ENCODE measurements at places on chromosomes 7 and 10.

DNA sequence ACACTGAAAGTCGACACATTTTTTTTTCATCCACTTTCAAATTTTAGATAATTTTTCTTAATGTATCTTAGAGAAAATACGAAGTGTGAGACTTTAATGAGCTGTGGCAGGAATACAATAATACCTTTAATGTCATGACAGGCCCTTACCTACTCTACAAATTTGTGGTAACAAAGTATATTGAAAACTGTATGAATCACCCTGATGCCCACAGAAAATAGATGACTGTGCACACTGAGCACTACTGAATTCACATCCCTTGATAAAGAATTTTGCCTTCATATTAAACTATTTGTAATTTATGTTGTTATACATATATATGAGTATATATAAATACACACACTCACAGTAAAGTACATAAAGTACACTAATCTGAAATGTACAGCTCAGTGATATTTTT is 51.7 kb downstream of the AKR1D1 start:
- no peak for DNase-seq

DNA sequence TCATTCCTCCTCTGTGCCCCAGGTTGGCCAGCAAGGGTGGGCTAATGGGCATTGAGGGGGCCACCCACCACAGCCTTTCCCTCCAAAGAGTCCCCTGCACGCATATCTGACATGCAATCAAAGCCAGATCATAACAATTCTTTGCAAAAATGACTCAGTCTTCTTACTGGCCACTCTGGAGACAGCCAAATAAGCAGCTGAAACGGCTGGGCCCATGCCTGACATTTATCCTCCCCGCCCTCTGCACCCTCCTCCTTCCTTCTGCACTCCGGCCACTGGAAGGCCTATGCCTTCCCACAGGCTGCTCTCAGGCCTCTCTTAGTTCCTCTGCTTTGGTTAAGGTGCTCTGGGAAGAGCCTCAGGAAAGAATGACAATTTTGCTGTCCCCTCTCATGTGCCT is 29.2 kb upstream of the NPFFR1 start:
- DNase-seq, result no peak

DNA sequence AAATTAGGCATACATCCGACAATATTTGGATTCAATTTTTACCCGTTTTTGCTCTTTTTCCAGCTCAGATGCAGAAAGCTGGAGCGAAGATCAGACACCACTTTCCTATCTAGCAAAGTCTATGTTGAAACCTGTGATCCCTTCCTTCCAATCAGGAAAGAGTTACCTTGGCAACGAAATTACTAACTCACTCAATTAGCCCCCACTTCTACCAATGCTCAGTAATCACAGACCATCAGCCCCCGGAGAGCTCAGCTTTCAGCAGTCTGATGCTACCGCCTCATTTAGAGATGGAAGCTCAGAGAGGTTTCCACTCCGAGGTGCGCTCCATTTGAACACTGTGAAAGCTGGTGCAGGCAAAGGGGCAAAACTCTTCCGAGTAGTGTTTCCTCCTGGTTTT is 6.7 kb downstream of the FRAT1 start:
- DNase-seq, result no peak

DNA sequence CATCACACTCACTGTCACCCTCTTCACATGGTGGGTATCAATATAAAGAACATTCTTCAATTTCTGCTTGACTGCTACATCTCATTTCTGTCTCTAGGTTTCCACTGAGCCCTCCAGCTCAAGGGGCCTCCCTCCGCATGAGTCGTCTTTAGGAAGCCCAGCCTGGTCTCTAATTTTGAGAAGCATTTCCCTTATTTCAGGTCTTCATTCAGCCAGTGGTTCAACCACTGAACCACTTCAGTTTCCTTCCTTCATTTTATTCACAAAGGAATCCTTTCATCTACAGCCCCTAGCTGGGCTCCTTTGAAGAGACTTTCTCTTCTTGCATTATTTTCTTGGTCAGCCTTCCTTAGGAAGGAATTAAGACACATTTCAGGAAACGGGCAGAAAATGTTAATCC is 257.4 kb downstream of the KCNMA1 start:
- peak; percentile 49 for DNase-seq

- DNase-seq, result no peak
Observed at GRCh38 chr10:131034451-131034850, 277.1 kb downstream of the TCERG1L start.

GRCh38 chr10:35723059-35723458 is 81.0 kb upstream of the FZD8 start:
- DNase-seq, result no peak

DNA sequence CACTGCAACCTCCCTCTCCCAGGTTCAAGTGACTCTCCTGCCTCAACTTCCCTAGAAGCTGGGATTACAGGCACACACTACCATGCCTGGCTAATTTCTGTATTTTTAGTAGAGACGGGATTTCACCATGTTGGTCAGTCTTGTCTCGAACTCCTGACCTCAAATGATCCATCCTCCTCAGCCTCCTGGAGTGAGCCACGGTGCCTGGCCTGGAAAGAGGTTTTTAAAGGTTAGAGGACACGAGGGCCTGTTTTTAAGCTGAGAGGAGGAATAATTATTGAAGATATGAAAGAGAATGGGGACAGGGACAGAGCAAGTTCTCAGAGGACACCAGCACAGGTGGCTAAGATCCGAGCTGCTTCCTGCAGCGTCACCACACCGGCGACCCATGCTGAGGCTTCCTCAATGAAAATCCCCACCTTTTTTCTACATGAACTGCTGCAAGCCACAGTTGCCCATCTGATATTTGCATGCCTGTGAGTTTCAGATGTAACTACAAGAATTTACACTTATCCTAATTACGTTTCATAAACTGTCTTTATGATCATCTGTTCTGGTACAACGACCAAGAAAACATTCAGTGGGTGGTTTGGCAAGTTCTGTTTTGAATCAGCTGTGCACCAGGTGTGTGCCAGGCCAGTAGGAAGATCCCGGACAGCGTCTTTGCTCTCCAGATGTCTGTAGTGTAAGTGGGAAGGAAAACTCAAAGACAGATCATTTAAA is 76.0 kb downstream of the HIP1 start:
- no peak for DNase-seq

DNA sequence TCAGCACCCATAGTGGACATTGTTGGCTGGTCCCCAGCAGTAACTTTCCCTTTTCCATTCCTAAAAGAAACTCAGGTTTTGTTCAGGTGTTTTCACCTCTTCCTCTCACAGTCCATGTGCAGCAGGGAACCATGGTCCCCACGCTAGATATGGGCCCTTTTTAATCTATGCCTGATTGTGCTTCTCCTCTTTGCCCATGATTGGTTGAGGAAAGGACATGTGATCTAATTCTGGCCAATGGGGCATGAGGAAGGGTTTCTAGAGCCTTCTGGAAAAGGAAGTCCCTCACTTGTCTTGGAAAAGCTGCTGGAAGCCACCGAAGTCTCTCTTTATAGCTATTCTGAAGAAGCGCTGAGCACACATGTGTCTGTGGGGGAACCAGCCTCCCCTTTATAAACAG is 330.7 kb downstream of the ACTR3B start:
- DNase-seq, result no peak

DNA sequence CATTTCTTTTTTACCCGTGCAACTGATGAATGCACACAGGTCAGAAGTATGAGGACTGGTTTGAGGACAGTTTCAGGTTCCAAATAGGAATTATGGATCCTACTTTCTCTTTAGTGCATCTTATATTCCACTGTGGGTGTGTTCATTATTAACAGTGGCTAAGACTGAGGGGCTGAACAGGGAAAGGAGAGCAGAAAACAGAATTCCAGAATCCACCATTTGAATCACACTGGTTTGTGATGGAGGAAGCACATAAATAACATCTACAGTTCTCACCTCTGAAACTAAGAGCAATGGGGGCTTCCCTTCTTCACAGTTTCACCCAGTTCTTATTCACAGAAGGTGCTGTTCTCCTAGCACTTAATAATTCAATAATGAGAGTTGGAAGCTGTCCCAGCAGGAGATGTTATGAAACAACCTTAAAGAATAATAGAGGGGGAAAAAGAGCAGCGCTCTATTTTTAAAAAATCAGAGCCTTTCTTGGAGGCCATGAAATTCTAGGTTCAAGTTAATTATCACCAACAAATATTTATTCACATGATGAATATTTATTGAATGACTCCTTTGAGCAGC is 205.1 kb downstream of the CREB5 start:
- DNase-seq, result no peak

GRCh38 chr7:3732395-3733005 is 431.4 kb downstream of the SDK1 start:
- no peak for DNase-seq

DNA sequence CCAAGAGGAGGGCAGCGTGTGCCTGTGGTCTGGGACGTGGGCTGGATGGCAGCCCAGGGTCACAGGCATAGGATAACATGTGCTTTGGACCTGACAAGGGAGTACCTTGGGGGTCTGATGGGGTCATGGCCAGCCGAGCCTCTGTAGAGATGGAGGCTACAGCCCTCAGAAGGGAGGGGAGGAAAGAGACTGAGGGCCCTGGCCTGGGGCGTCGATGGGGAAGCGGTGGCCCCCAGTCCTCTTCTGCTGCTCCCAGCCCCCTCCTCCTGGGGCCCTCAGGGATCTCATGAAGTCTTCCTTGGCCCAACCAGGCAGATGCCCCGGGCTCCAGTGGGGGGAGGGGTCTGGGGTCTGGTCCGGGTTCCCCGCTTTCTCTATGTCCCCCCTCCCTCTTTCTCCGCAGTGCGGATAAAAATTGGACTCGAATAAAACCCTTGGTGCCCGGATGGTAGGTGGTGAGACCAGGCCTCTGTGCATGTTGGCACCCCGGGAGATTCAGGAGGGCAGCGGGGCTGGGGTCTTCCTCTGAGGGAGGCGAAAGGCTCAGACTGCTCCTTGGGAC is 15.6 kb upstream of the HSPB1 start:
- DNase-seq, result no peak

DNA sequence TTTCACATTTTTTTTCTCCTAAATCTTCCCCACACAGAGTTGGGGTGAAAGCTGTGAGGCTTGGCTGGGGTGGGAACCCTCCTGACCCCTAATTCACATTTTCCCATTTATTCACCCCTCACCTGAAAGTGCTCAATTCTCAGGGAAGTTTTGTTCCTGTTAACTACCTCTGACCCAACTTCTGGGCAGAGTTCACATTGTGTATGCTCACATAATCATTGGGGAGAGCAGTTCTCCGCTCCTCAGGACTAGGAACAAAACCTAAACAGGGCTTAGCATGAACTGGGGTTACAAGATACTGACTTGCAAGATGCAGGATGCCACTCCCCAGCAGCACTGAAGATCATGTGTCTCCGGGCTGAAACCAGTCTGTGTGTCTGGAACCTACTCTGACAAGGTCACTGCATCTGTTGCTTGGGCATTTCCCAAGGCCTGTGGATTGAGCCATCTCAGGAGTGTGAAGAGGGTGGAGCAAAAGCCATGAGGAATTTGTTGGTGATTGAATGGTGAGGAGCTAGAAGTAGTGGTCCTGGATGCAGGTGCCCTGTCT is 258.1 kb upstream of the IGFBP3 start:
- no peak for DNase-seq

GRCh38 chr10:113273181-113274163 is 279.4 kb upstream of the HABP2 start:
- DNase-seq, result peak; percentile 92

DNA sequence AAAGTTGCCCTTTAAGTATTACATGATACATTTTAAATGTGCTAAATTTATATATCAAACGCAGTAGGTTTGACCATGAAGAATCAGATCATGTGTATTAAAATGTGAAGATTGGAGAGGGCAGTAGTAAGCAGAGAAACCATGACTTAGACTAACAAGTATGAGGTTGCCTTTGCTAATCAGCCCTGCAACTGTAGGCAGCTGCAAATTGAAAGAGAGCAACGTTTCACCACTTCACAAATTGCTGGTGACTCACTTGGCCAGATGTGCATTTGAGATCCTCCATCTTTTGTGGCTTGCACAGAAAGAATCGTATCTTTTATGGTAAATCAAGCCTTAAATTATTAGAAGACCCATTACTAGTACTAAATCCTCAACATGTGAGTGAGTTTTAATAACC is 10.1 kb upstream of the SEMA3A start:
- DNase-seq, result peak; percentile 76

DNA sequence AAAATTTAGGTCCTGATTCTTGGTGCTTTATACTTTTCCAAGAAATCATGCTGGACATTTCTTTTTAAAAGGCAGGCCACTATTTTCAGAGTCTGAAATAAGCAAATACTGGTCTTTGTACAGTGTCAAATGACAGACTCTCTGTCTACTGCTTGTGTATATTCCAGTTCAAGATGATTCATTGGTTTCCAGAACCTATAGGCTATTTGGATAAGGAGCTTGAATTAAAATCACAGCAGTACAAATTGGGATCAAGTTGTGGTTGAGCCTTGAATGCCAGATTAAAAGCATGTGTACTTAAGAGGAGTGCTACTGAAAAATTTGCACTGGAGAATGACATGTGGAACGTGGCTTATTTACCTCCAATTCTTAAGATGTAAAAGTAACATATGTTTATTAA is 10.7 kb downstream of the KMT2E start:
- no peak for DNase-seq

Measured in MV-4-11 (cell line).